Pulmonary artery endothelial cell (primary cell): ENCODE measurements at places on chromosomes 16 and 17.

- no peak for DNase-seq
These were observed 15.4 kb downstream of the CD7 start for GRCh38 chr17:82301916-82302567.

DNA sequence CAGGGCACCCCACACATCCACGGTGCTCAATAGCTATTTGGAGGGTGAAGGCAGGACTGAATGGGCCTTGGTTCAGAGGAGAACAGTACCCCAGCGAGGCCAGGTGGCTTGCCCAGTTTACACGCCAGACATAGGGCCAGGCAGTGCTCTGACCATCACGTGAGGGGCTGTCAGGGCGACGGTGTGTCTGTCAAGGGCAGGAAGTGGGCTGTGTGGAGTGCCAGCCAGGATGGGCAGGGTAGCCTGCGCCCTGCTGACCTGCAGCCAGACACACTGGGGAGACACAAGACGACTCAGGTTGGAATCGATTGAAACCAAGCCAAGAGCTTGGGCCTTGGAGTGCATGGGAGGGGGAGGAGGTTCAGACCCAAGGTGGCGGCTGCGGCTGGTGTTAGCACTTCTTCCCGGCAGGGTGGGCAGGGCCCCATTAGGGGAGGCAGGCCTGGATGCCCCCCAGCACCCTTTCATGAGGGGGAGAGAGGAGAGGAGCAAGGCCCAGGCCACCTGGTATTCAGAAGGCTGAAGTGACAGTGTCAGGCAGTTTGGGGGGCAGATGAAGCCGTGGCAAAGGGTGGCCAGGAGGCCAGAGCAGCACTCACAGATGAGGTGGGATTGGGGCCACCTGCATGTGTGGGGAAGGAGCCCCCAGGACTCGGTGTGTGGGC, 68.2 kb downstream of the SREBF1 start:
- no peak for DNase-seq

- DNase-seq: no peak
These were observed 114.3 kb downstream of the RBFOX3 start for GRCh38 chr17:79496422-79497005.

DNA sequence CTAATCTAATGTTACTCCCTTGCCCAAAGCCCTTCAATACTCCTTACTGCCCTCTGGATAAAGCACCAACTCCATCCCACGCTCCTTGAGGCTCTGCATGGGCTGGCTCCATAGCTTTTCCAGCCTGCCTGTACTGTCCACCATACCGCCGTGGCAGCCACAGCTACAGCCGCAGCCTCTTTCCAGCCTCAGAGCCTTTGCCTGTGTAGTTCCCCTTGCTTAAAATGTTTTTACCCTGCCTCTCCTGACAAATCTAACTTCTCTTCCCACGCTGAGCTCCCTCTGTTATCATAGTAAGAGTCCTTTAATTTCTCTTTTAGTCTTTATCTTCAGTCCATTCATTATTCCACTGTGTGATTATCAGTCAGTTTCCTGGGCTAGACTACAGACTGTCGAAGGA, 22.0 kb downstream of the TEX14 start:
- DNase-seq: no peak

DNA sequence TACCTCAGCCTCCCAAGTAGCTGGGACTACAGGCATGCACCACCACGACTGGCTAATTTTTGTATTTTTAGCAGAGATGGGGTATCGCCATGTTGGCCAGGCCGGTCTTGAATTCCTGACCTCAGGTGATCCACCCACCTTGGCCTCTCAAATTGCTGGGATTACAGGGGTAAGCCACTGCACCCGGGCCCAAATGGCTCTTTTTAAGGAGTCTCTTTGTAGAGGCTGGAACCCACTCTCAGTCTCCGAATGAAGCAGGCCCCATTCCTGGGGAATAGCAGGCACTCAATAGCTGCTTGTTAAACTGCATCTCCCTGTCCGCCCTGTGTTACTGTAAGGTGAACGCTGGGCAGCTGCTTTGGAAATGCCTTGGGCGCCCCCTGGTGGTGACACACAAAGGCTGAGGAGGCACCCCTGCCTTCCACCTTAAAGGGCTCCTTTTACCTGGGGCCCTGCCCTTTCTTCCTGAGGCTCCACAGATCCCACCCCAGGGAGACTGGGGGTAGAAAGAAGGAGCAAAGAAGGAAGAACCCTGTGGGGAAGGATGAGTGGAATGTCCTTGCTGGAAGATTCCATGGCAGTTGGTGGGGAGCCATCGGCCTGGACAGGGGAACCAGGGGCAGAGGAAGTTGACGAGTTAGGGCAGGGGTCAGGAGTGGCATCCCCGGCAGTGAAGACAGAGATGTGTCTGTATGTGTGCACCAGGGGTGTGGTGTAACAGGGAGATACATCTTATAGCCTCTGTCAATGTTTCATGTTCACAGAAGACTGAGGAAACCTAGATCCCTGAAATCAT, 6.1 kb upstream of the SP2 start:
- DNase-seq: peak; percentile 45

GRCh38 chr17:41750862-41751261, 16.4 kb upstream of the HAP1 start:
- no peak for DNase-seq

GRCh38 chr16:83542491-83542890, 265.3 kb upstream of the HSBP1 start:
- DNase-seq: no peak

- DNase-seq: peak; percentile 40
These were observed 9.4 kb downstream of the HSPB9 start for GRCh38 chr17:42131981-42132432.

GRCh38 chr16:89983536-89983935, 35.0 kb downstream of the DEF8 start:
- DNase-seq: no peak

DNA sequence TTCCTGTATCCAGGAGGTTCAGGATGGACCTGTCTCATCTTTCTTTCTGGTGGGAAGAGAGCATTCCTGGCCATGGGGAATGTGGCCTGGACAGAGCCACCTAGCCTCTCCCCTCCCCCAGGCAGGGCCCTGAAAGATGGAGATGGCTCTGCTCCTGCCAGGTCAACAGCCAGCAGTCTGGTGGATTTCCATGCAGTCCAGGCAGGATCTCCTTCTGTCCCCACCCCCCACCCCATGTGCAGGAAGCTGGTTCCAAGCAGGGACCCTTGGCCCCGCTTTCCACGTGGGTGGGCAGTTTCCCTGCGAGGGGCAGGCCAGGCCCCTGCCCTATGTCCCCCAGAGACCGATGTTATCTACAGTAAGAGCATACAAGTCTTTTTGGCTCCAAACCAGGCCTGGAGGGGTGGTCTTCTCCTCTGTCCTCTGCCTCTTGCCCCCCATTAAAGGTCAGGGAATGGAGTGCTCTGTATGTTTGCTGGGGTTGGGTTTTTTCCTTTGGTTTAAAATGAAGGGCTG, 240.5 kb downstream of the SEC14L1 start:
- no peak for DNase-seq

- no peak for DNase-seq
These were observed 46.0 kb downstream of the NQO1 start for GRCh38 chr16:69680358-69680757.
